ENCODE measurements at places on chromosomes 1 and 21. TPM values are rescaled to one million over a fixed set of nuclear protein-coding genes. Genes with fewer than 3 reads are reported as not detected.

GRCh38 chr1:47962750-47963492, 34.3 kb downstream of the TRABD2B start:
- DNase-seq, result no peak

DNA sequence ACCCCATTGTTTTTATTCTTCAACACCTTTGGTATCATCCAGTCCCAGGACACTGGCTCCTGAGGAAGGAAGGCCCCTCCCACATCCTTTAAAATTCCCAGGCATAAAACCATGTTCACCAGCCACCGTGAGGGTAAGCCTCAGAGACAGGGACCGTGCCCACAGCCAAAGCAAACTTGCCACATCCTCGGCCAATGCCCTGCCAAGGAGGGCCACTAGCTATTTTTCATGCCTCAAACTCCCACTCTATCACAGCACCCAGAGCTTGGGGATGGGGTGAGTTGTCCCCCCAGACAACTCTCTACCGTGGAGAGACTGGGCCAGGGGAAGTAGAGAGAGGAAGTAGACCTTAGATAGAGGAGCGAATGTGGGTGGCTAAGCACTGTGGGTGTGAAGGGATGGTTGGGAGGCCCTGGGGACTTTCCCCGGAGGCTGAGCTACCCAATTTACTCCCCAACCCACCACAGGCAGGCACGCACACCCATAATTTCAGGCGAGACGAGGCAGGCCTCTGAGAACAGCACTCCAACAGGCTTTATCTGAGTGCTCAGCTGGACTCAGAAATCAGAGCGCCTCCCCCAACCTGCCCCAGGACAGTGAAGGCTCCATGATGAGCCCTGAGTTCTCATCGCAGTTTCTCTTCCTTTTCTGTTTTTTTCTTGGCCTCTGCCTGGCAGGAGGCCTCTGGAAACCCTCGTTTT, 15.9 kb upstream of the BTG2 start:
- DNase-seq, result no peak

DNA sequence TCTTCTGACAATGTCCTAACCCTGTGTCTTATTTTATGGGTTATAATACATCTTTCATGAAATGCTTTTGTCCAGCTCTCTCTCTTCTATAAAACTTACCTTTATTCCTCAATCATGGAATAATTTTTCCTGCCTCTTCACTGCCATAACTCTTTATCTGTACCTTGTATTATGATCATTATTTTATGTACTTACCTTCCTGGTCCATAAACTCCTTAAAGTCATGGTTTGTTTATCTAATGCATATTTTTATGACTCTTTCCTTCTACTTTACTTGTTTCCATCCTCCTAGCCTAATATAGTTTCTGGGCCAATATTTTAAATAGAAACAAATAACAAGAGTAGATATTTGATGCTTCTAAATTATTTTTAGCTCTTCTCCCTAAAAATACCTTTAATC, 65.8 kb upstream of the BMP8A start:
- no peak for DNase-seq

GRCh38 chr1:203480525-203481084, 5.0 kb downstream of the PRELP start:
- no peak for DNase-seq

- DNase-seq, result no peak
Measured at GRCh38 chr1:81666586-81666985, 134.1 kb upstream of the ADGRL2 start.

DNA sequence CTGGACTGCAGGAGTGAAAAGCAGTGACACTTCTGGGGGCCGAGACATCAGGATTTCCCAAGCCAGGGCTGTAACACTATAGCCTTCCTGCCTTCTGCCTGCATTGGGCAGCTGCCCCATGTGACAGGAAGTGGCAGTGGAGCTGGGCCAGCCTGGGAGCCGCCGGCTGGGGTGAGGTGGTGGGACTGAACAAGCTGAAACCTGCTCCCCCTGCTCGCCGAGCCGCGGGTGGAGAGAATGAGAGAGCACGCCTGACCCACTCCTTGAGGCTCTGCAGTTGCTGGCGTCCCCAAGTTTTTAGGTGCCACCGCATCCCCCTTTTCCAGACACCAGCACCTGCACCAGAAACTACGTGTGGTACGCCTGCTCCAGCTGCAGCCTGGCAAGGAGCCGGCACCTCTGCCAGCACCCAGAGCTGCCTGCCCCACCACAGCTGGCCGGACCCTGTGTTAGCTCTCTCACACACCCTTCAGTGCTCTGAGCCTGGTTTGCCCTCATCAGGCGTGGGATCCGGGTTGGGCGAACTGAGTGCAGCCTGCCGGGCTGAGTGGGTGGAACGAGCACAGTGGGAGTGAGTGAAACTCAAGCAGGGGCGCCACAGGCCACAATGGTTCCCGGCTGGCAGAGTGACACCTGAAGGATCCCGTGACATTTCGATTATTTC, 119.4 kb downstream of the AKT3 start:
- no peak for DNase-seq

DNA sequence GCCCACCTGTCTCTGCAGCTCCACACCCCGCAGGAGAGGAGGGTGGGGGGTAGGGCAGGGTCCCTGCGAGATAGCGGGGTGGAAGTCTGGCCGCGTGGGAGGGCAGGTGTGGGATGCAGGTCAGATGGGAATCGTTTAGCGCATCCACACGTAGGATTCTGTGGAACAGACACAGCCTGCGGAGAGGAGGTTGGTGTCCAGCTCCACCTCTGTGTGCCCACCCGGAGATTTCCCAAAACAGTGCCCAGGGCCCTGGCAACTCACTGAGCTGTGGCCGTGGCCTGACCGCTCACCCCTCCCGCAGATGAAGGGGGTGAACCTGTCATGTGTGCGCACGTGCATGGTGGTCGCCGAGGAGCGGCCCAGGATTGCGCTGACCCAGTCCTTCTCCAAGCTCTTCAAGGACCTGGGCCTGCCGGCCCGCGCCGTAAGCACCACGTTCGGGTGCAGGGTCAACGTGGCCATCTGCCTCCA, 46.9 kb downstream of the S100B start:
- no peak for DNase-seq

DNA sequence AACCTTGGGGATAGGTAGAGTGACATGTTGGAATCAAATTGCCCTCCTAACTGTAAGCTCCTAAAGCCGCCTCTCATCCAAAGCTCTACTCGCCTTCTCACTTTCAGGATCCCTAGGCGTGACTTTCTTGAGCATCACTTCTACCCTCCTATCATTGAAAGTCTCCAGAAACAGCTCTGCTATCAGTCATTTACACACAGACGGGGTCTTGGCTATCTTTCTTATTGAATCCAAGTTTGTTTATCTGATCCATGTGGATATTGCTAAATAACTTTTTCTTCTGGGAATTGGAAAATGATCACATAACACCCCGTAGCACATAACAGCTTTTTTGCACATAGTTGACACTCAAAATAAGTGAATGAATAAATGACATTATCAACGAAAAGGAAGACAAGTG, 216.4 kb upstream of the KIAA0040 start:
- no peak for DNase-seq

GRCh38 chr1:17404034-17404684, 32.2 kb downstream of the PADI6 start:
- DNase-seq, result no peak

DNA sequence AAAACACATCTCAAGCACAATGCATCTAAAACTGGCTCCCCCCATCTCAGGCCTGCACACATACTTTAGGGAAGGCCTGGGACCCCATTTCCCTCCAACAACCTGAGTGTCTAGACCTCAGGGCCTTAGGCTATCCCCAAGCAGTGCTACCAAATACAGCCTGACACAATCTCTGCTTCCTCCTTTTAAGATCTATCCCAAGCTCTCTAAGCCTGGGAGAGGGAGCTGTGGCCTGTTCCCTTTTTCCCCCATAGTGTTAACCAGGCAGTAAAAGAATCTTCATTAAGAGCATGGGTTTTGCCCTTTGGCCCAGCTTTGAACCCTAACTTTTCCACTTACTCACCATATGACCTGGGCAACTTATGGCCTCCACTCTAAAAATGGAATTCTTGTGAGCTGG, 10.8 kb upstream of the COL8A2 start:
- no peak for DNase-seq

DNA sequence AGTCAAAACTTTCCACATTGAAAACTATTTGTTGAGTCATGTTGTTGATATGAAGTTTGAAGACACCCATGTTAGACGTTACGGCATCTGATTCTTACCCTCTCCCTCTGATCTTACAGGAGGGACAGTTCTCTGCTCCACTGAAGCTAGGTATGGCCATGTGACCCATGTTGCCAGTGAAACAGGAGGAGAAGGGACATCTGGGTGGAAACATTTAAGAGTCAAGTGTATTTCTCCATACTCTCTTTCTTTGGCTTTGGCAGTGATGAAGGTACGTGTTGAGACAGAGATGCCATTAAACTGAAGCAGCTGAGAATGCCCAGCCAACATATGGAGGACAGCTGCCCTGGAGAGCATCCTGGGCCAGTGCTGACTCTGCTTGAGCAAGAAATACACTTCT, 198.4 kb upstream of the PTGFR start:
- no peak for DNase-seq

DNA sequence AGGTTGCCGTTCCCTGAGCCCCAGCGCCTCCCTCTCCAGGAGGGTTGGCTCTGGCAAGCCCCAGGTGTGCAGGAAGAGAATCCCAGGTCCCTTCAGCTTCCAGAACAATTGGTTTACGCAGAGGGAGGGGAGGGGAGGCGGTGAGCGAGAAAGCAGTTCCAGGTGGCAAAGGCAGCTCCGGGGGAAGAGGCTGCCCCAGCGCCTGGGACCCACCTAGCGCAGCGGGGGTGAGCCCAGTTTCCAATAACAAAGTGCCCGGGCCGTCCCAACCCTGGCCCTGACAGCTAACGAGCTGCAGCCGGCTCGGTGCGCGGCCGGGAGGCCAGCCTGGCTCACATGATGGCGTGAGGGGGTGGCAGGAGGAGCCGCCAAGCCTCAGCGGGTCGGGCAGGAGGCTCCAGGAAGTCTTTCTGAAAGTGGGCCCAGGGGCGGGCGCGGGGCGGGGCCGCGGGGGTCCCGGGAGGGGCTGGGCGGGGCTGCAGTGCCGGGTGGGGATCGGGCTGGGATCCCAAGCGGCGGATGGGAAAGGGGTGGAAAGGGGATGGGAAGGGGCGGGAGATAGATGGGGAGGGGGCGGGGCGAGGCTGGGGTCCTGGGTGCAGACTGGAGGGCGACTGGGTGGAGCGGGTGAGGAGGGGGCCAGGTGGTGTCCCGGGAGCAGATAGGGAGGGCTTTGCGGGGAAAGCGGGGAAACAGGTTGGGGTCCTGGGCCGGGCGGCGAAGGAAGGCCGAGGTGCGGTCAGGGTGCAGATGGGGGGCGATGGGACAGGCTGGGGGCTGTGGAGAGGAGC, 22.8 kb downstream of the DHRS3 start:
- peak; percentile 20 for DNase-seq

DNA sequence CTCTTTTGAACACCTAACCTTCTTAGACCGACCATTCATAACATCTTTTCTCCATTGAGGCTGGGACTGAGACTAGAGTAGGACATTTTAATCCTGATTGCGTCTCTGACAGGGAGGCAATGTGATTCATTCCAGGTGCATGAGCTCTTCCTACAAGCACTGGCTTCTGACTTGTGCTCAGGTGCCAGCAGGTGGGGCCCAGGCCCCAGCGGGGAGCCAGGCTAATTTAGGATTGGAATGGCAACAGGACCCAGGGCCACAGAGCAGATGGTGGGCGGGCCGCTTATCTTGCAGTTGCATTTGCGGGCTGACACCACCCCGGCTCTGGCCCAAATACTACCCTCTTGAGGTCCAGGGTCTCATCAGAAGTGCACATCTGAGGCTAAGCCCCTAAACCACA, 4.1 kb downstream of the GPA33 start:
- DNase-seq, result no peak

GRCh38 chr1:84888753-84889152, 4.3 kb downstream of the LPAR3 start:
- no peak for DNase-seq

DNA sequence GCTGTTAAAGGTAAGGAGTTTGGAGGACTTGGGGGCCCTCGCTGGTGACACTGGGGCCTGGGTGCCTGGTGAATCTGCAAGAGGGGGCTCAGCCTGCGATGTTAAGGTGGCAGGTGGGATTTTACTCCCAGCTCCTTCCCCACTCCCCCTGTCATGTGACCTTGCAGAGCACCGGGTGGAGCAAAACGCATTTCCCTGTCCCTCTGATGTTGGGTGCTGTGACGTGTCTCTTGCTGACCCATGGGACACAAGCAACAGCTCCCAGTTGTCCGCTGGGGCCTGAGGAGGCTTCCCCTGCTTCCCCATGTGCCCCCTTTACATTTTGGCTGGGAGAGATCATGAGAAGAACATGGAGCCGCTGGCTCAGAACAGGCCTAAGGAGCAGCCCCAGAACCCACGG, 319.0 kb downstream of the MATN1 start:
- no peak for DNase-seq

DNA sequence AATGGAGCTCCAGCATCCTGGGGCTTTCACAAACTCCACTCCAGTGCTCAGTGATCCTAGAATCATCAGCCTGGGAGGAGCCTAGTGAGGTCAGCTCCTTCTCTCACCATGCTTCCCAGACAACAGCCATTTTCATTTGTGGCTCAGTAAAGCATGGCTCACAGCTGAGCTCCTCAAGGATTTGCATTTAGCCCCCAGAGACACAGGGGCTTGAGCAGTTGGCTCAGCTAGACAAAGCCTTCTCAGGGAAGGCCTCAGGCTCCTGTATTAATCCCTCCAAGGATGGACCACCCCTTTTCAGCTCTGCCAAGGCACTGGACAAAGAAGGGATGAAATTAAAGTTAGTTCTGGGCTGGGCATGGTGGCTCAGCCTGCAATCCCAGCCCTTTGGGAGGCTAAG, 39.5 kb downstream of the ERI3 start:
- DNase-seq, result no peak

DNA sequence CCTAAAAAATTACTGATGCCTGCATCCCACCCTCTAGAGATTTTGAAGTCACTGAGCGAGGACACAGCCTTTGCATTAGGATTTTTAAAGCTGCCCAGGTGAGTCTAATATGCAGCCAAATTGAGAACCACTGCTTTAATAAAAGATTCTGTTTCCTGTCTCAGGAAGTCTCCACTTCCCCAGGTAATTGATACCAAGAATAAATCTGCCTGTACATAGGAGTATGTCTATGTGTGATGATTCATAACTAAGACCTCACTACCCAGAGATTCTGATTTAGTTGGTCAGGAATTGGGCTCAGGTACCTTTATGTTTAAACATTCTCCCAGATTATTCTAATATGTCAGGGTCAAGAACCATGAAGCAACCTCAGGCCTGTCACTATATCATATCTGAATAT, 108.8 kb upstream of the ARTN start:
- DNase-seq, result no peak

NBPF6 gene
- not detected for total RNA-seq

LCE1A gene
- total RNA-seq, result not detected

CYP4Z1 gene
- total RNA-seq, result 0.47 TPM

ZBTB8OS gene
- total RNA-seq, result 21.7 TPM

ST6GALNAC3 gene
- total RNA-seq, result 16.5 TPM

BRDT gene
- total RNA-seq, result not detected

SERTAD4 gene
- 3.6 TPM for total RNA-seq

GPR157 gene
- total RNA-seq, result 0.47 TPM

SLC5A9 gene
- total RNA-seq, result not detected

TRNP1 gene
- total RNA-seq, result 16.4 TPM

Measured in occipital lobe (tissue), 3 donors.